ENCODE measurements at places on chromosomes 11 and 22.

DNA sequence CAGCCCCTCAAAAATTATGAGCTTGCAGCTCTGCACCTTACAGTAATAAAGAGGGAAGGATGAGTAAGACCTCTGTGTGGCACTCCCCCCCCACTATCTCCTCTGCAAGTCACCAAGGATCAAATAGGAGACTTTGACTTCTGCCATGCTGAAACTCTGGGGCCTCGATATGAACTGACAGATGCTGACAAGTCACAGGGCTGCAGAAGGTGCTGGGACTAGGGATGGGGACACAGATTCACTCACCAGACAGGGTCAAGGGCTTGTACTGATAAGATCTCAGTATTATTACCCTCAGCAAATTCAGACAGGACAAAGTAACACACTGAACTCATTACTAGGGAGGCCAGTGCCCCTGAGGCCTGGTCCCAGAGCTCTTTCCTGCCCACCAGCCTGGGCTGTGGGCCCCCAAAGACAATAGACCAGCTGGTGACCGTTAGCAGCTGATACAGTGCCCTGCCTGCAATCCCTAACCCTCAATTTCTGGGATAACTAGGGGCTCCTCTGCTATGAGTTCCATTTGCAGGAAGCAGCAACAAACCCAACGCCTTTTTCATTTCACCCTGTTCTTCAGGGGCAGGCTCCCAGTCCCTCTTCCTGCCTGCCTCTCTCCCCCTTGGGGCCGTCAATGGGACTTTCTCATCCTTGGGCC is 20.1 kb downstream of the TMPRSS13 start:
- peak; percentile 45 for DNase-seq

- DNase-seq = no peak
Measured at GRCh38 chr11:64074239-64074638, 38.5 kb downstream of the FLRT1 start.

DNA sequence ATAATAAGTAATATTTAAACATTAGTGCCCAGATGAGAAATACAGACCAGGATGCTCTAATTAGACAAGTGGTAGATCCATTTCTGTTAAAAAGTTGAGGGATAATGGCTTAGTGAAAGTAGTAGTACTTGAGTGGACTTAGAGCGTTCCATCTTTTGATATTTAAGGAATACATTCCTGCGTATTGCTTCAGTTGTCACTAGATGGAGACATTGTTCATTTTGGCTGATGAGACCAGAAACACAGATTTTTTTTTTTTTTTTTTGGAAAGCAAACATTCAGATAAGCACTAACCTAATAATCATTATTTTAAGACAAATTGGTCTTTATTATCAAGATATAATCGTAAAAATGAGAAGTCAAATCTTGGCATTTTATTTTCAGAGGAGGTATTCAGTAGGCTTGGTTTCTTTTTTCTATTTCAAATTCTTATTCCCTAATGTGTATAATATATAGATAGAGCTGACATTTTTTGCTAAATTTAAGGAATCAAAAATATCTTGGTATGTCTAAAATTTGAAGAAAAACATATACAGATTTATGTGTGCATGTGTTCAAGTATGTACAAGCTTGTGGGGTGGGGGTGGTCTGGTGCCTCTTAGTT is 92.9 kb downstream of the DYNC2H1 start:
- no peak for DNase-seq

DNA sequence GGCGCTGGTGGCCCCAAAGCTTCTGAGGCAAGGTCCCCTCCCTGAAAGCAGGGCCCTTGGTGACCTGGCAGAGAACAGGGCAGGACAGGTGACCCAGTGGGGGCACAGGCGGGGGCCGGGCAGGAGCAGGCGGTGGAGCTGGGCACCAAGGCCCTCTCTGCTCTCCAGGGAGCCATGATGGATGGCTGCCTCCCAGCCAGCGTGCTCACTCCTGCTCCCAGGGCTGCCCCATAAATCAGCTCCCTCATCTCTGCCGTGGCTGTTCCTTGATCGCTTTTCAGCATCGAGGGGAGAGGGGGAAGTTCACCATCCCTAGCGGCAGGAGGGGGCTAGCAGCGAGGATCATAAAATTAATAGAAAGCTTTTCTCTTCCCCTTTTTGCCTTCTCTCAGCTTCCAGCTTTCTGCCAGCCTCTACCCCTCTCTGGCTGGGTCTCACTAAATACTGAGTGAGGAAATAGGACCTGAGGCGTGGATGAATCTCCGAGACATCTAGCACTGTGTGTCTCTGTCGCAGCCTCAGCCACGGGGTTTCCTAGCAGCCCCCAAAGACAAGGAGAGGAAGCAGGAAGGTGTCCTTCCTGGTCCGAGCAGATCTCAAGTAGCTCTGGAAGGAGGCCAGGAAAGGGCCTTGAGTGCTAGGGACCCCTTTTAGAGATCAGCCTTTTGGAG is 22.2 kb upstream of the ELFN2 start:
- no peak for DNase-seq

All from coronary artery (tissue), 2 donors.